GM23248 (cell line): ENCODE measurements at places on chromosomes 12 and 14.

- peak; percentile 23 for DNase-seq
Measured at GRCh38 chr14:68815298-68816182, 22.7 kb upstream of the ZFP36L1 start.

DNA sequence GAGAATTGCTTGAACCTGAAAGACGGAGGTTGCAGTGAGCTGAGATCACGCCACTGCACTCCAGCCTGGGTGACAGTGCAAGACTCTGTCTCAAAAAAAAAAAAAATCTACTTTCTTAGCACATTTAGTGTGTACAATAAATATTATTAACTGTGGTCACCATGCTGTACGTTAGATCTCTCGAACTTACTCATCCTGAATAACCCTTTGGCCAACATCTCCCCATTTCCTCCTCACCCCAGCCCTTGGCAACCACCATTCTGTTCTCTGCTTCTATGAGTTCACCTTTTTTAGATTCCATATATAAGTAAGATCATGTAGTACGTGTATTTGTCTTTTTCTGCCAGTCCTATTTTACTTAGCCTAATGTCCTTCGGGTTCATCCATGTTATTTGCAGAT is 13.4 kb downstream of the FUT8 start:
- DNase-seq, result no peak

GRCh38 chr12:131883521-131883900 is 10.9 kb upstream of the ULK1 start:
- DNase-seq, result no peak

- DNase-seq, result peak; percentile 91
Measured at GRCh38 chr12:122449317-122449716, 26.8 kb upstream of the CLIP1 start.
